NCI-H2081 treated with DMSO at 0.1 percent for 48 hours (cell line): ENCODE measurements at places on chromosomes 16 and 17.

DNA sequence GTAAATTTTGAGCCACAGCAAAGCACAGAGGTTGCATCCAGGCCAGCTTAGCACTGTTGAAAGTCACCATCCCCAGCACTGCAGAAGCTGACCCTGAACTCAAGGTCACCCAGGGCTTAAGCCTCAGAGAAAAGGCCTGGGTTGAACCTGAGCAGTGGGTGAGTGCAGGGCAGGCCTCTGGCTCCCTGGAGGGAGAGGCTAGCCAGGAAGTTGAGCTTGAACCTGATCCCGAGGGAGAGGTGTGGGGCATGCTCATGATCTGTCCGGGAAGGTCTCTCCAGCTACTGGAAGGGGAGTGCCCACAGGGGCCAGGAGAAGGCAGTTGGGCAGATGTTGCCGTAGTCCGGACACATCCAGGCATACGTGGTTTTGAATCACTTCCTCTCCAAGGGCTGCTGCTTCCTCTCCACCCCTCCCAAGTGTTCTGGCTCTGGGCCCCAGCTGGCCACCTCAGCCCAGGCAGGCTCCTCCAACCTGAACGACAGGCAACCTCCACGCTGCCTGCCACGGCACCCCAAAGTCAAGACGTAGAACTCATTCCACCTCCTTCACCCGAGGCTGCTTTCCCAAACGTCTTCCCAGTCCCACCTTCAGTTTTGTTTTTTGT lies 18.4 kb downstream of the CARHSP1 start:
- no peak for DNase-seq

GRCh38 chr16:77869997-77870813 lies 81.8 kb downstream of the VAT1L start:
- no peak for DNase-seq

DNA sequence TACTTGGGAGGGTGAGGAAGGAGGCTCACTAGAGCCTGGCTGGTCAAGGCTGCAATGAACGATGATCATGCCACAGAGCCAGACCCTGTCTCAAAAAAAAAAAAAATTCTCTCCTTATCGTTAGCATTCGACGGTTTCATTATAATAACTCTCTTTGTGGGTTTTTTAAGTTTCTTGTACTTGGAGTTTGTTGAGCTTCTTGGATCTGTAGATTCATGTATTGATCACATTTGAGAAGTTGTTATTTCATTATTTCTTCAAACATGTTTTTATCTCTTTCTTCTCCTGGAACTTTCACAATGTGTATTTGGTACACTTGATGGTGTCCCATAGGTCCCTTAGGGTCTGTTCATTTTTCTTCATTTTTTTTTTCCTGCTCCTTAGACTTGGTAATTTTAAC lies 16.8 kb upstream of the ABCA3 start:
- DNase-seq, result no peak

DNA sequence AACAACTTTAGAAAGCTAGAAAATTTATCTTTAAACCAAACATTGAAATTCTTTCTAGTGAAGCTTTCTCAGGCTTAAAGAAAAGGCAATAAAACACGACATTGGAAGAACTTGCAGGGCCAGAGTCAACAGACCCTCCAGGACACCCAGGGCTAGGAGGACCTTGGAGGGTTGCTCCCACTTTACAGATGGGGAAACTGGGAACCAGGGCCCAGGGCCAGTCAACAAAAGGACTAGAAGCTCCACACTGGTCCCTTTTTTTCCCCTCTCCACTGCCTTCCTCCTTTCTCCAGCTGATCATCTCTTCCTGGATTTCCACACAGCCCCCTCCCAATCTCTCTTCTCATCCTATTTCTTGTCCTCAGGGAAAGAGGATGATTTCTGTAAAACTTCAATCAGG lies 307.7 kb upstream of the CDH5 start:
- DNase-seq, result no peak

DNA sequence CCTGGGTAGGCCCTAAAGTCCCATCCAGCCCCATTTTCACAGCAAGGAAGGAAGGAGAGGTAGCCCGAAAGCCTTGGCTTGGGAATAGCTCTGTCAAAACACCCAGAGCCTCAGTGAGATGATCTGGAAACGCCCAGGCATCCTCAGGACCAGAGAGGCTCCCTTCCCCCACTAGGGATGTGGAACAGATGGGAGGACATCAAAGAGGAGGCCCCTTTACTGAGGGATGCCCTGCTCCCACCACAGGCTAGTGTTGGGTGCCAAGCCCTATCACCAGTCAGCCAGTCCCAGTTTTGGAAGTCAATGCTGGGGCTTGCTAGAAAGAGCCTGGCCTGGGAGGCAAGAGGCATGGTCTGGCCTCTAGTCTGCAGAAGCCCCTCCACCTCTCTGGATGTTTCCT lies 4.7 kb downstream of the TPPP3 start:
- DNase-seq, result no peak

DNA sequence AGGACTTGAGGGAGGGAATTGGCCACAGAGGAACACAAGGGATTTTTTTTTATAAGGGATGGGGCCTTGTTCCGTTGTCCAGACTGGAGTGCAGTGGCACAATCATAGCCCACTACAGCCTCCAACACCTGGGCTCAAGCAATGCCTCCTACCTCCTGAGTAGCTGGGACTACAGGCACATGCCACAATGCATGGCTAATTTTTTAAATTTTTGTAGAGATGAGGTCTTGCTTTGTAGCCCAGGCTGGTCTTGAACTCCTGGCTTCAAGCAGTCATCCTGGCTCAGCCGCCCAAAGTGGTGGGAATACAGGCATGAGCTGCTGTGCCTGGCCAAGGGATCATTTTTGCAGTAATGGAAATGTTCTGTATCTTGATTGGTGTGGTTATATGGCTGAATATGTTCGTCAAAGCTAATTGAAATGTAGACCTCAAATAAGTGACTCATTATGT lies 56.9 kb downstream of the VMP1 start:
- no peak for DNase-seq

GRCh38 chr16:67718668-67719047 lies 458 bp downstream of the GFOD2 start:
- no peak for DNase-seq

GRCh38 chr17:68613739-68614298 lies 12.7 kb upstream of the FAM20A start:
- DNase-seq, result peak; percentile 9

DNA sequence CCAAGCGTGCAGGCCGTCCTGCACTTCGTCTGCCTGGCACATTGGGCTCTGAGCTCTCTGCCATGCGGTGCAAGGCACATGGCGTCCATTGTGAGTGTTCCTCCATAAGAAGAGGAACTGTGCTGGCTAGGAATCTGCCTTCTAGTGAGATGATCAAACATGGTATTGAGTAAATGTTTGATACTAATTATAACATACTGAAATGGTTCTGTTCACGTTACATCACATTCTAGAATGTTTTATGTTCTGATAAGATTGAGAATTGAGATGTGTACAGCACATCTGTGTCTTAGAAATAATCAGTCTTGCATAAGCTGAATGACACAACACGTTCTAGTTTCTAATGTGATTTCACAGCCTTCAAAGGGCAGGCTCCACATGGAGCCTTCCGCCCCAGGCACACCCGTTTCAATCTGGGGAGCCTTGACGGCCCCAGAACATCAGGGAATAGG lies 42.9 kb downstream of the USP10 start:
- DNase-seq, result no peak

DNA sequence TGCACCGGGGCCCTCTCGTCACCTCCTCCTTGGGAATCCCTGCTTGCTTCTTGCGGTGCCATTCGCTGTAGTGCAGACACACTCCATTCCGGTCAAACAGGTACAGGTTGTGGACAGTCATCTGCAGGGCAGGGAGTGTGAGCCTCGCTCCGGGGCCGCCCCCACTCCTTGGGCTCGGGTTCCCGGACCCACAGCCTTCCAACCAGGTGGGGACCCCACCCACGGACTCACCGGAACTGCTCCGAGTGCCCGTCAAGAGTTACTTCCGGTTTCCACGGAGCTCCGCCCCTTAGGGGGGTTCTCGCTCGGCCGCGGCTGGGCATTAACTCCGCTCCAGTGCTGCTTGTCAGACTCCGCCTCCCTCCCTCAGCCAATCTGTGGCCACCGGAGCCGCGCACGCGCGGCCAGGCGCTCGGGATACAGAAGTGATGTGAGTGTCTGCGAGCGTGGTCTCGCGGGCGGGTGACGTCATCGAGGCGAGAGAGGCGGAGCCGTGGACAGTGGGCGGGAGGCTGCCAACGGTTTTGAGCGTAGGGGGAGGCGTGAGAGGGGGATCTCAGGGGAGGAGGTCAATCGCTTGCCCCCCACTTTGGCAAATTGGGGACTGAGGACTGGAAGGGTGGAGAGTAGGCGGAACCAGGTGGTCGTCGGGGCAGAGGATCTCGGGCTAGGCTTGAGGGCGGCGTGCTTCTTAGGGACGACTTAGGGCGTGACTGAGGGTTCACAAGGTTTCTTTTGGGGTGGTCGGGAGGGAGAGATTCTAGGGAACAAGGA lies at the start of the genes CNTROB and TRAPPC1:
Gene CNTROB, plus strand, starts transcription at position 498 of the 774 bp plus-strand sequence. CDS start 874 bp downstream, outside the sequence.
Gene TRAPPC1, minus strand, starts transcription at position 238 of the 774 bp plus-strand sequence. Its CDS starts 117 bp downstream, at position 121.
- peak; percentile 68 for DNase-seq

- no peak for DNase-seq
These were observed 835 bp downstream of the NME4 start for GRCh38 chr16:397736-398332.

DNA sequence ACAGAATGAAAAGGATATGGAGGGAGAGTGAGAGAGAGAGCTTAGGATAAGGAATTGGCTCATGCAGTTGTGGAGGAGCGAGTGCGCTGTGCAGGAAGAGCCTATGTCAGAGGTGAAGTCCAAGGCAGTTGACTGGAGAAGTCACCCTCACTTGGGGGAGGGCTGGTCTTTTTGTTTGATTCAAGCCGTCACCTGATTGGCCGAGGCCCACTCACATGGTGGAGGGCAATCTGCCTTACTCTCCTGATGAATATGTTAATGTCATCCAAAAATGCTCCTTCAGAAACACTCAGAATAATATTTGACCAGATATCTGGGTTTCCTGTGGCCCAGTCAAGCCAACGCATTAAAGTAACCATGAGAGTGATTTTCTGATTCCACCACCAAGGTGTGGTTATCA lies 131.7 kb downstream of the KATNIP start:
- DNase-seq, result no peak

DNA sequence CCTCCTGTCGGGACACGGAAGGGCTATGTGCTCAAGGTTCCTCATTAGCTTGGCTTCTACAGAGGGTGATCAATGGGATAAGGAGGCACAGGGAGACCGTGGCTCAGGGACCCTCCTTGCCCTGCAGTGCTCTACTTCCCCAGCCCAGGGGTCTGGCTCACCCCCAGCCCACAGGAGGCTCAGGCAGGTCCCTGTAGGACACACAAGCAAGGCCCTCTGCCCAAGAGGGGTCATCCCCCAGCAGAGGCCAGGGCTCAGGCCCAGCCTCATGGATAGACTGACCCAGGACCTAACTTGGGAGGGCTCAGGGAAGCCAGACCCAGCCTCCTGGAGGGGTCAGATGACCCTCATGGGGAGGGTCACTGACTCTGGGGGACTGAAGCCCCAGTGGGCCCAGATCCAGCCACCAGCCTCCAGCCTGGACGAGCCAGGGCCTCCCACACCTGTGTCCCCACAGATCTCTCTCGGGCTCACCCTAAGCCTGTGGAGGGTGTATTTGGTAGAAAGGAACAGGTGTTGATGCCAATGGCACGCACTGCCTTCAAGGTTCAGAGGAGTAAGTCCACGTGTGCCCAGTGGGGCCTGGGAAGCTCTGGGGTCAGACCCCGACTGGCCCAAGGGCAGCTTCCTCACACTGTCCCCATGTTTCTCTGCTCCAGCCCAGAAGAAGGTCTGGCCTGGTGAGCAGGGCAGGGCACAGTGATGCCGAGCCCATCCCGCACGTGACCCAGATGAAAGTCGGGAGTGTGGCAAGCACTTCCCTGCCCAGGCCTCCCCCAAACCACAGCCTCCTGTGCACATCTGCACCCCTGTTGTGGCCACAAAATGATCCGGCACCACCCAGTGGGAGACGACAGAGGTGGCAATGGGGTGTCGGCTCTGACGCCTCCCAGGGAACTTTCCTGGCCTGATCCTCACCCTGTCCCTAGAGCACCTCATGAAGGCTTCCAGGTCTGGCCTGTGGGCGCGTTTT lies 10.9 kb upstream of the KRTAP17-1 start:
- no peak for DNase-seq

DNA sequence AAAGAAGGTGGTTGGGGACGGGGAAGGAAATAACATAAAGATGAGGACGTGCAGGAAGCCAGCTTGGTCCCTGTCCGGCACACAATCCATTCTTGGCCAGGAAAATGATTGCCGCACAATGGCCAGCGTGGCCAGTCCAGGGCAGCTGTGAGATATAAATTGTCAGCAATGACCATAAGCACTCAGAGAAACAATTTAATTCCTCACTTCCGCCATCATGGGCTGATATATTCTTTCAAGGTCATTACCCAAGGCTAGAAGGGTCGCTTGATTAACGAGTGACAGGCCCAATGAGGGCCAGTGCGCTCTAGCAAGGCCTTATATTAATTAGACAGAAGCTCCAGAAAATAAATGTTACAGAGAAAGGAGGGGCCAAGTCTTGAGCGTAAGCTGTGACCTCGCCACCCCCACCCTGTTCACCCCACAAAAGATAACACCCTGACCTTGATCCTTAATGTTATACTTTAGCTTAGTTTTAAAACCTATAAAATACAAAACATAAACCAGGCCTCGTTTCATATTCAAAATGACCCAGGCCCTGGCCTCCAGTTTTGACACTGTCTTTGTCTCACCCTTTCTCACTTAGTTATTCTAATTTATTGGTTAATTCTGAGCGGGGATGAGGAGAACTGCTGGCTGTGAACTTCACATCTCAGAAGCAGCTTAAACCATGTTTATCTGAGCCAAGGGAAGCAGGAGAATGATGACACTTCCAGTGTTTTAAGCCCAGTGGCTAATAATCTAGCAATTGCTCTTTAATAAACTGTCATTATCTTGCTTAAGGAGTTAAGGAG lies 478.3 kb upstream of the ZFHX3 start:
- no peak for DNase-seq

GRCh38 chr17:75516619-75517296 lies 430 bp downstream of the TSEN54 start:
- DNase-seq, result no peak

DNA sequence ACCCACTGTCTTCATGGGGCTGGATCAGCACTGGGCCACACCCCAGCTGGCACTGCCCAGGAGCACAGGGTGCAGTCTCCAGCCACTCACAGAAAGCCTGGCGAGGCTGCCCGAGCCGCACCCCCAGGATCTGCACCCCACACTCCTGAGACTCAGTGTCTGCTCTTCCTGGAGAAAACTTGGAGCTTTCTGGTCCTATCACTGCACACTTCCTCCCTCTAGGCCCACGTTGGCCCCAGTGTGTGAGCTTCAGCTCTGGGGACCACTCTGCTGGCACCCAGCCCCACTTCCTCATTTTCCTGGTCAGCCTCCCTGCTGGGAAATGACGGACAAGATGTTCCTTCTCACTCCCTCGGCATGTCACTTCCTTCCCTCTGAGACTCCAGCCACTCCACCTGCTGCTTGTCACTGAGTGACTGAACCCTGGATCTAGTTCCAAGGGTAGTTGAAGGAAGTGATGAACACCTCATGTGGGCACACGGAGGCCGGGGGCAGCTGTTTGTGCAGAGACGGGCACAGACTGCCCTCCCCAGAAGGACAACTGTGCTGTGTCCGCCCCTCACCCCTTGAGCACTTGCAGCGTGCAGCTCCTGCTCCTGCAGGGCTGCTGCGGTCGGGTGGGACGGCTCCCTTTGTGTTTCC lies 29.0 kb downstream of the ZC3H18 start:
- DNase-seq, result no peak
